Activated T-helper 1 cell treated with anti-CD3 and anti-CD28 coated beads, Interleukin-12 subunit alpha, Interleukin-12 subunit beta, Interleukin-2, Interleukin-4 antibody, amounts not matched to agents 30 ng/mL and 10 ng/mL and 1 ng/mL, durations not matched to agents 14 hours and 24 hours and 36 hours (primary cell): ENCODE measurements at places on chromosomes 1 and 21. TPM values are rescaled to one million over a fixed set of nuclear protein-coding genes. Genes with fewer than 3 reads are reported as not detected.

DNA sequence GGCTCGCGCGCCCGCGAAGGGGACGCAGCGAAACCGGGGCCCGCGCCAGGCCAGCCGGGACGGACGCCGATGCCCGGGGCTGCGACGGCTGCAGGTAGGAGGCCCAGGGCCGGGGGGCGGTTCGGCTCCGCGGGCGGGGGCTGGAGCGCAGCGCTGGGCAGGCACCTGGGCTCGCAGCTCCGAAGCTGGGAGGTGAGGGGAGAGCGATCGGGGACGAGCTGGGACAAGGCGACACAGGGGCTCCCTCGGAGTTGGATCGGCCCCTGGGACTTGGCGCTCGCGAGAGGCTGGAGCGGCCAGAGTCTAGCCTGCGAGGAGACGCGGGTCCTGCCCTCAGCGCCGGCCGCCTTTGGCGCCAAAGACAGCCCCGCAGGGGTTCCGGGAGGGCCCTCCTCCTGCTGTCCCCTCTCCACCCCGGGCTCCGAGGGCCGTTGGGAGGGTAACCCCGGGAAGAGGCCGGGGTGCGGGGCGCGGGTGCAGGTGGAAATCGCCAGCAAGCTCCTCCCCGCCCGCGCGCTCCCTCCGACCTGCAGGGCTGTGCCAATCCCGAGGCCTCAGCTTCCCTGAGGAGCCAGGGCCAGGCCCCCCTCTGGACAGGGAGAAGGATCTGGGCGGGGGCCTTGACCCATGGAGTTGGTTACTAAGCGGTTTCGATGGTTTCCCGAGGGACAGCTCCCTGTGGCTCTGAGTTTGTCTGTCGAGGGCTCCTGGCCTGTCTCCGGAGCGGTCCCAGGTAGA, 401 bp downstream of the TP73 start:
- peak overlapping the region; percentile 53 for H3K4me3 ChIP-seq
- peaks cover 2% of the 10 kb centered on the region for H3K36me3 ChIP-seq
- no peak overlapping the region for H3K27ac ChIP-seq
- H3K4me1 ChIP-seq, result peaks cover 16% of the 10 kb centered on the region
- no peak for DNase-seq

The PRDX1 gene
- total RNA-seq, result 635 and 655 TPM in 2 replicates

The PGBD2 gene
- total RNA-seq, result 7.2 and 8.4 TPM in 2 replicates

The SPRR1A gene
- not detected in 2 replicates for total RNA-seq

The SPATA45 gene
- not detected in 2 replicates for total RNA-seq
